Posterior cingulate gyrus (tissue), 11 donors: ENCODE measurements at places on chromosomes 6 and 20.

GRCh38 chr6:109660526-109661320 is 30.3 kb downstream of the AK9 start:
- DNase-seq, result no peak

GRCh38 chr6:26328265-26328844 is 36.6 kb upstream of the BTN3A2 start:
- no peak for DNase-seq

- DNase-seq, result peak; percentile 9
These were observed 545 bp downstream of the FNDC1 start for GRCh38 chr6:159169557-159170332.

GRCh38 chr6:48136856-48137255 is 25.9 kb upstream of the PTCHD4 start:
- no peak for DNase-seq

GRCh38 chr6:52209770-52210169 is 23.6 kb downstream of the IL17A start:
- no peak for DNase-seq

- DNase-seq, result no peak
These were observed 70.5 kb upstream of the MYLIP start for GRCh38 chr6:16058201-16058928.

GRCh38 chr6:158954753-158955152 is 45.2 kb downstream of the RSPH3 start:
- no peak for DNase-seq

DNA sequence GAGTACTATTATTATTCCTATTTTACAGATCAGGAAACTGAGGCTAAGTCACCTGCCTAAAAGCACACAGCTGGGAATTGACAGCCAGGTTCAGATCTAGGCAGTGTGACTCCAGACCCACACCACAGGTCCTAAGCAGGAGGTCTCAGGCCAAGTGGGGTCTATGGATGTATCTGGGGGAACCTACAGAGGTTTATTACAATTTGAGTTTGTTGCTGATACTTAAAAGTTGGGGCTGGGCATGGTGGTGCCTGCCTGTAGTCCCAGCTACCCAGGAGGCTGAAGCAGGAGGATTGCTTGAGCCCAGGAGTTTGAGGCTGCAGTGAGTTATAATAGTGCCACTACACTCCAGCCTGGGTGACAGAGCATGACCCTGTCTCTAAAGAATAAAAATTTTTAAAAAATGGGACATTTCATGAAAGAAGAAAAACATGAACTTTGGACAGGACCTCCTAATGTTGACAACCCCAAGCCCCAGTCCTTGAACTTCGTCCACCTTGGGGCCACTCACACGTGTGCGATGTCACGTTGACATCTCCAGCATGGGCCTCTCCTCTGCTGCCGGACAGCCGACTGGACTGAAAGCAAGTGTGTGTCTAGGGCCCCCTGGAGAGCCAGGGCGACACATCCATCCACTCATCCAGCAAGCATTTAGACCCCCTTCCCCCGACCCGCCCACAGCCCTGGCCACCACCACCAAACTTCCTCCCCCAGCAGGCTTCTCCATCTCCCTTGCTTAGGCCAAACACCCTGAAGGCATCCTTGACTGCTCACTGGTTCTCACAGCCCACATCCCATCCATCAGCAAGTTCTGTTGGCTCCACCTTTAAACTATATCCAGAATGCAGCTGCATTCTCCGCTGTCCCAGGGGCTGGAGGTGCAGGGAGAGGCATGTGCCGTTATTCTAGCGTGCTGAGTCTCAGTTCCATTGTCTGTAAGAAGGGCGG is 40.0 kb downstream of the NOL4L start:
- DNase-seq, result no peak

- no peak for DNase-seq
These were observed 8.1 kb downstream of the TMEM151B start for GRCh38 chr6:44278315-44278714.

DNA sequence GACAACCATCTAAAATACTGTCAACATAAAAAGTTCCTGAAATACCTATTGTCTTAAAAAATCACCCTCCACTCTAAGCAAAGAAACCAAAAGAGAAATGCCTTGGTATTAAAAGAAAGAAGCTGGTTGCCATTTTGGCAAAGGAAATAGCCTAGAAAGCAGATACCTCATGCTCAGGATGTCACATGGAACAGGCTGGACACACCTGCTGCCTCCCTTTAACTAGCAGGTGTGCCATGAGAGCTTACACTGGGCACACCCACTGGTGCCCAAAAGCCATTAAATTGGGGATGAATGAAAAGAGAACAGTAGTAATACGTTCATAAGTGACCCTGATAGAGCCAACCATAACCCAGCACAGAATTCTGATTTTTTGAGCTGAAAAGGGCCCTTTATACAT is 1.5 kb downstream of the SLC23A2 start:
- no peak for DNase-seq

GRCh38 chr6:47306887-47307286 is 2.8 kb downstream of the TNFRSF21 start:
- DNase-seq, result no peak

DNA sequence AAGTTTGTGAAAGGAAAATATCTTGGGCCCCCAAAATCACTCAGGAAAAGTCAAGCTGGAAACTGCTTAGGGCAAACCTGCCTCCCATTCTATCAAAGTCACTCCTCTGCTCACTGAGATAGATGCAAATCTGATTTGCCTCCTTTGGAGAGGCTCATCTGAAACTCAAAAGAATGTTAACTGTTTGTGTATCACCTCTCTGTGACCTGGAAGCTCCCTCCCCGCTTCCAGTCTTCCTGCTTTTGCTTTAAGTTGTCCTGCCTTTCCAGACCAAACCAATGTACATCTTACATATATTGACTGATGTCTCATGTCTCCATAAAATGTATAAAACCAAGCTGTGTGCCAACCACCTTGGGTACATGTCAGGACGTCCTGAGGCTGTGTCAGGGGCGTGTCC is 331.4 kb upstream of the QKI start:
- no peak for DNase-seq

- no peak for DNase-seq
These were observed 223.8 kb upstream of the RNF217 start for GRCh38 chr6:124738482-124738881.

DNA sequence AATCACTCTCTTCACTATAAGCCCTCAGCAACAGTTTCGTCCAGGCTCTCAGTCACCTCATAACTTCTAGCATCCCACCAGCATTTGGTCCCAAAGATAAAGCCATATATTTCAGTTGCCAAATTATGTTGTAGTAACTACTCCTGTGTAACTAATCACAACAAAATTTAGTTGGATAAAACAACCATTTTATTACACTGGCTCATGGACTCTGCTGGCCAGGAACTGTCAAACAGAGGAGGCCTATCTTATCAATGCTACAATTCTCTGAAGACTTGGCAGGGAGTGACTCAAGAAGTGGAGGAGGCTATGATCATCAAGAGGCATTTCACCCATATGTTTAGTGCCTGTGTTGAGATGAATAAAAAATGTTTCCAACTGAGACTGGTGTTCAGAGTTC is 1082.3 kb upstream of the GJE1 start:
- no peak for DNase-seq

DNA sequence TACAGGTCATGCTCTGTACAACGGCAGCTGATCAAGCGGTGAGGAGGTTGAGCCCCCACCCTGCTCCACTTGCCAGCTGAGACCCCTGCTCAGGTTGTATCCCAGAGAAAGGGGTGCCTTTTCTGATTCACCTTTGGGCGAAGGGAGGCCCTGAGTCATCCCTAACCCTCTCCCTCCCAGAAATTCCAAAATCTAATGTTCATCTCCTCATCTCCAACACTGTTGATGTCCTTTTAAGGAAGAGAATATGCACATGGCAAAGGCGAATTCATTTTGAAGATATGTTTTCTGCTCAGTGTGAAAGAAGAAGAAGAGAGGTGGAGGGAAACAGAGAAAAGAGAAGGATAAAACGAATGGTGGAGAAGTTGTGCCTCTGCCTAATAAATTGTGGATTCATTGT is 120.5 kb downstream of the SCML4 start:
- no peak for DNase-seq

GRCh38 chr6:81026041-81026553 is 726.4 kb downstream of the TENT5A start:
- no peak for DNase-seq

DNA sequence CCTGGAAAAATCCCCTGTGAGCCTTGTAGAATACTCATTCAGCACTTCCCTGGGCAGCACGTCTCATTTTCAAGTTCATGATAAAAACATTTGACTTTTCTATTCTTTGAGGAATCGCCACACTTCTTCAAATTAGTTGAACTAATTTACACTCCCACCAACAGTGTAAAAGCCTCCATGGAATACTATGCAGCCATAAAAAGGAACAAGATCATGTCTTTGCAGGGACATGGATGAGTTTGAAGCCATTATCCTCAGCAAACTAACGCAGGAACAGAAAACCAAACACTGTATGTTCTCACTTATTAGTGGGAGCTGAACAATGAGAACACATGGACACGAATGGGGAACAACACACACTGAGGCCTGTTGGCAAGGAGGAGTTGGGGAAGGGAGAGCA is 102.0 kb upstream of the HEY2 start:
- no peak for DNase-seq

DNA sequence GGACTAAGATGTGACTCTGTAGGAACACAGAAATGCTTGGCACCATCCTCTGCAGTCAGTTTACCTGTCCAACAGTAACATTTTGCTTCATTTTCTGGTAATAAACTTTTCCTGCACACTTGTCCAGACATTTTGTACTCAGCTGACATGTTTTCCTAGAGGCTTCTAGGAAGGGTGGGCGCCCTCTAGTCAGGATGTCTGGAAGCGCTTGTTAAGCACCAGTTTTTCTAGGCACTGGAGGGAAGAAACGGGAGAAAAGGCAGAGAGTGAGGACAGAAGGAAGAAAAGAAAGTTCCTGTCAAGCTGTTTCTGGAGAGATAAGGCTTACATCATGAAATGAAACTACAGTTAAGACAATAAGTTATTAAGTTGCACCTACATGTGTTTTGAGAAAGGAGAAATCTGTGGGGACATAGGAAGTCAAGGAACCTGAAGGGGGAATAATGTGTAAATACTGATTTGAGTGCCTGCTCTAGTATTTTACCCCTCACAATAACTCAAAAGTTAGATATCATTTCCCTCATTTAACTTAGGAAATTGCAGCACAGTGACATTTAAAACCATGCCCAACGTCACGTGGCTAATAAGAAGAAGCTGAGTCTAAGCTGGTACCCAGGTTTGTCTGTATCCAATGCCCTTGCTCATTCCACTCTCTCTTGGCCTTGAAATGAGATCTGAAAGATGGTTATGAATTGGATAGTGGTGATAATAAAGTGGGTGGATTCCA is 42.7 kb upstream of the TNFRSF21 start:
- DNase-seq, result no peak

DNA sequence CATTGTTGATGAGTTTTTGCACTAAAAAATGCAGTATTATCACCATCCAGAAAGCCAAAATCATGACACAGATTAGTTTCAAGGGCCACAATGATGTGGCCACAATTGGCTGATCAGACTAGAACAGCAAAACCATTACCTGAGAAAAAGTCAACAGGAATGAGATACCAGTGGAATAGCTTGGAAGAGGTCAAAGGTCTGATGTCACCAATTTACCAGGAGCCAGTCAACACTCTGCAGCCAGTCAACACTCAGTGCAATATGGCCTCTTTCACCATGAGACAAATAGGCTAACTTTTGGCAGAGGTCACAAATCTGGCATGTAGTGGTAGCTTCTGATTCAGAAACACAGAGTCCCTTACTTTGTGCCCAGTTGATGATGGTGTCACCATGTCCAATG is 7.5 kb upstream of the ASIP start:
- no peak for DNase-seq
